Regular cardiac myocyte (primary cell): ENCODE measurements at places on chromosomes 6 and 20. TPM values are rescaled to one million over a fixed set of nuclear protein-coding genes. Genes with fewer than 3 reads are reported as not detected.

The FAM83B gene
- total RNA-seq = 0.19 and 0.28 TPM in 2 replicates

The FAM83C gene
- under 0.01 TPM in 1 of 2 replicates, not detected in the other for total RNA-seq

The LST1 gene
- total RNA-seq = not detected in 2 replicates

The PLCB1 gene
- total RNA-seq = 21.7 and 23.4 TPM in 2 replicates

The GABRR2 gene
- 0.19 and 0.56 TPM in 2 replicates for total RNA-seq

The BMP7 gene
- not detected in 2 replicates for total RNA-seq

The LTB gene
- total RNA-seq = 0.28 TPM in 1 of 2 replicates, not detected in the other
